Spinal cord (tissue), 10 donors: ENCODE measurements at places on chromosomes 5 and 9.
A peak's percentile ranks its signal among the peaks of the same experiment; 100 is the strongest.

- DNase-seq, result no peak
Measured at GRCh38 chr5:104355350-104355749, 792.8 kb upstream of the NUDT12 start.

DNA sequence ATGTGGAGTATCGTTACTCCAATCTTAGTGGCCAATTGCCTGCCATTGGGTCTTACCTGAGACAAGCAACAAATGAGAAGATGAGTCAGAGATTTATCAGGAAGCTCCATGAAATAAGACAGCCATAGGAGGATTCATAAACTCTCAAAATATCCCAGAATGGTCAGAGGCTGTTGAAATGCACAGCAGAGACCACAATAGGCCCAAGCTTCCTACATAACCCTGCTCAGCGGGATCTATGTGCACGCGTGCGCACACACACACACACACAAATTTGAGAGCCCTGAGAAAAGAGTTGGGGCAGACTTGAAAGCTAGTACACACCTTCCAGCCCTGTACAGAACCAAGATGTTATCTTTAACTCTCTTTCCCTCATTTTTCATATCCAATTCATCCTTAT is 9.8 kb downstream of the UIMC1 start:
- no peak for DNase-seq

GRCh38 chr5:77180167-77181081 is 30.1 kb upstream of the PDE8B start:
- no peak for DNase-seq

DNA sequence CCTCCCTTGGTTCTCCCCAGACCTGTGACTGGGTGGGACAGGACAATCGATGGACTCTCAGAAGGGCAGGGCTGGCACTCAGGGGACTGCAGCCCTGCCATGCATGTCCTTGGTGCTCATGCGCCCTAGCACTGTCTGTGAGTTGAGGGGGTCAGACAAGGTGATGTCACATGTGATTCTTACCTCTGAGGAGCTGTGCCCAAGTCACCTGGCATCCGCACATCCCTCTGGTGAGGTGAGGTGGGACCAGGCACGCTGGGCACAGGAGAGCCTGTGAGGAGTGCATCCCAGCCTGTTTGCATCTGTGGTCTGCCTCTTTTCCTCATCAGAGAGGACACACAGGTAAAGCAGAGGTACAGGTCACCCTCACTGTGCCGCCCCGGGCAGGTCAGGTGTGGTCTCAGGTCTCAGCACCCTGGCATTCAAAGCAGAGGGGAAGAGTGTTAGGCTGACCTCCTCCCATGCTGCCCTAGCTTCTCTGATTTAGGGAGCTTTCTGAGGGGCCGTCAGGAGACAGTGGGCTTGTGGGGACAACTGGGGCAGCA is 14.8 kb downstream of the TRIP13 start:
- DNase-seq, result no peak

DNA sequence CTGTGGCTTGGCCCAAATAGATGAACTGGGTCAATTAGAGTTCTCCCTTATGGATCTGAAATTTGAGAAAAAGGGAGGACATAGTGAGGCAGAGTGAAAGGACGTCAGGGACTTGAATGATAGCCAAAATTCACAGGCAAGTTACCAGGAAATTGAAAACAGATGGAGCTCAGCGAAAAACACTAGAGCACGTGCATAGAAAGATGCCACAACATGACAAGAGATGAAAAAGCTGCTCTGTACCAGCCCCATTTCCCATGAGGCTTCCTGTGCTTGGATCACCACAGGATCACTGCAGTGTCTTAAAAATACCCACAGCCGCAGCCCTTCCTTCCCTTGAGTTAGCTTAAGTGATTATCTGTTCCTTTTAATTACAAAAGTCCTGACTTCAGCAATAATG is 39.0 kb upstream of the HOMER1 start:
- no peak for DNase-seq

- DNase-seq, result no peak
Measured at GRCh38 chr5:175487514-175488222, 9.3 kb downstream of the SFXN1 start.

- DNase-seq, result no peak
Measured at GRCh38 chr5:135400866-135401265, 1.8 kb upstream of the MACROH2A1 start.

GRCh38 chr9:137417161-137418021 is 5.6 kb downstream of the EXD3 start:
- no peak for DNase-seq

- DNase-seq, result no peak
Measured at GRCh38 chr9:110942522-110942921, 95.7 kb downstream of the LPAR1 start.

GRCh38 chr5:179927824-179928223 is 20.1 kb upstream of the TBC1D9B start:
- DNase-seq, result no peak

DNA sequence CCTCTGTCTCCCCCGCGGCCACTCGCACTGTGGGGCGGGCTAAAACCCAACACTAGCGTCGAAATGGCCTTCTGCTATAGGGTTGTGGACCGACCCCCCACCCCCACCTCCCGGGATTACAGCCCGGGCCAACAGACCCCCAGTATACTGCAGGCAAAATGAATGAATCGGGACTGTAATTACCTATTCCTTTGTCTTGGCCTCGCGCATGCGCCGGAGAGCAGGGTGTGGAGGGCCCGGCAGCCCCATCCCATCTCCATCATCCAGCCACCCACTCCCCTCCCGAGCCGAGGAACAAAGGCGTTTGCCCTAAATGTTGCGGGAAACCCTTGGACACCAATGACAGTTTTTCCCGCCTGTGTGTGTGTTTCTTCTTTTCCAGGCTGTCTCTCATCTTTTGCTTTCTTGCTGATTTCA is 1.6 kb downstream of the BASP1 start:
- DNase-seq, result peak; percentile 95

DNA sequence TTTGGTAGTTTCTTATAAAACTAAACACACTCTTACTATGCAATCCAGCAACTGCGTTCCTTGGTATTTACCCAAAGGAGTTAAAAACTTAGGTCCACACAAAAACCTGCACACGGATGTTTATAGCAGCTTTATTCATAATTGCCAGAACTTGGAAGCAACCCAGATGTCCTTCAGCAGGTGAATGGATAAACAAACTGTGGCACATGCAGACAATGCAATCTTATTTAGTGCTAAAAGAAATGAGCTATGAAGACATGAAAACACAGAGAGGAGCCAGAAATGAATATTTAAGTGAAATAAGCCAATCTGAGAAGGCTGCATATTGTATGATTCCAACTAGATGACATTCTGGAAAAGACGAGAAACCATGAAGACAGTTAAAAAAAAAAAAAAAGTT is 10.7 kb downstream of the WNK2 start:
- DNase-seq, result no peak

DNA sequence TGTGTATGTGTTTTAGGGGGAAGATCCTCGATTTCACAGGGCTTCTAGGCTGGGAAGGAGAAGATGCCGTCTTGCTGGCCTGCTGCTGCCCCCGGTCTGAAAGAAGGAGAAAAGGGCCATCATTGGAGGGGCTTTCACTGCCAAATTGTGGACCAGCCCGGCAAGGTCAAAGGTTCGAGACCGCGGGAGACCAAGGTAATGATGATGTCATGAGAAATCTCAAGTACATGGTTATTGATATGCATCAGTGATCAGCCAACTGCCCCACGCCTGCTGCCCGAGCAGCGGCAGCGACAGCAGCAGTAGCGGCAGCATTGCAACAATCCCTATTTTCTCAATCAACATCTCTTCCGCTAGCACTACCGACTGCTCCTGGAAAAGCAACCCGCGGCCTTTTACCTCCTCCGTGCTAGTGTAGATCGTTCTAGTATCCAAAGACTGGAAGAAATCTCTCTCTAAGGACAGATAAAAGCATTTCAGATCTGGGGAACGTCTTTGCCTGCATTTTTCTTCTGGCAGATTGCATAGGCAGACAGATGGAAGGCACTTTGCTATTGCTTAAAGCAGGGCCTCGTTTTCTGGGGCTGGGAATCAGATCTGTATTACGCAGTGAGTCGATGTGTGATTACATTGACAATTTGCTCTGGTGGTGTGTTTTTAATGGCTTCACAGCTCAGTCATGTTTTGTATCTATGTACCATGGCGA is 215.3 kb downstream of the MEF2C start:
- DNase-seq, result peak; percentile 47

DNA sequence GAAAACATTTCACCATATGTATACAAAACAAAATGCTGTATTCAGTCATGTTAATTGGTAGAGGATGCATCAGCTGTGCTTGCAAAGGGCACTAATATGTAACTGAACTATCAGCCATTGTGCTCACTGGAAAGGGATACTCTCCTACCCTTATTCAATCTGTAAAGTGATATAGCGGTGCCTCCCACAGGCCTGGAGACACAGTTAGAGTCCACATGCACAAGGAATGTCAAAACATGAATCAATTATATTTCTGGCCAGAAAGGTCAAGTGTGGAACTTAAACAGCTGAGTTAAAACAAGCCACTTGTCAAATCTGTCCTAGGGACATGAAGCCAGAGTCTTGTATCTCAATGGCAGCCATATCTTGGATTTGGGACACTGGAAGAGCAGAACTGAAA is 71.2 kb upstream of the IZUMO3 start:
- DNase-seq, result no peak

DNA sequence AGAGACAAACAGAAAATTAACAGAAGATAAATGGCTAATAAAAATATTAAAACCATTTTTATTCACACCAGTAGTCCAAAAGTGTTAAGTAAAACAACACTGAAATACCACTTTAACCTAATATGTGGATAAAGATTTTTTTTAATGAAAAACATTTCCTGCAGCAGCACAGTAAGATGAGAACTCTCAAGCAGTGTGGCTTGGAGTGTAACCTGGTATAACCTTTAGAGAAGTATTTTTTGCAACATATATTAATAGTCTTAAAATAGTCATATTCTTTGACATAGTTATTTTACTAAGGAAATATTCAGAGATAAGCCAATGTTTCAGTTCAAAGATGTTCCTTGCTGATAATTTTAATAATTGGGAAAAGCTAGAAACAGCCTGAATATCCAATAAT is 644.4 kb downstream of the PDE4D start:
- no peak for DNase-seq

- no peak for DNase-seq
Measured at GRCh38 chr5:93340881-93341280, 240.1 kb downstream of the NR2F1-AS1 start.

DNA sequence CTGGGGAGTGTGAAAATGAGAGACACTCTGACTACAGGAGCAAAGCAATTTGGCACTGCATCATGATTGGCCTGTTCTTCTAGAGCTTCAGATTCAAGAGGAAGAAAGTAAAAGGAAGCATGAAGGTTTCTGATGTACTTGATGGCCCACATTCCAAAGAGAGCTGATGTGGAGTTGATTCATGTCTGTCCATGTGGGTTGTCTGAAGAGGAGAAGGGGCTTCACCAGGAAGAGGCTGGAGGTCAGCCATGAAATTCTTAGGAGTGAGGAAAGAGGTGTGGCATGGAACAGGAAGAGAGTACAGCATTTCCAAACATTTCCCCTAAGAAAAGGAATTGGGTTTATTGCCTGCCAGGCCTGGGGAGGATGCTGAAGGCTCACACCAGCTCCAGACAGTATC is 70.7 kb downstream of the PTCD2 start:
- DNase-seq, result no peak

GRCh38 chr5:141567513-141568117 is 51.2 kb downstream of the DIAPH1 start:
- peak; percentile 49 for DNase-seq

- DNase-seq, result no peak
Measured at GRCh38 chr5:103293719-103294118, 35.2 kb downstream of the MACIR start.

DNA sequence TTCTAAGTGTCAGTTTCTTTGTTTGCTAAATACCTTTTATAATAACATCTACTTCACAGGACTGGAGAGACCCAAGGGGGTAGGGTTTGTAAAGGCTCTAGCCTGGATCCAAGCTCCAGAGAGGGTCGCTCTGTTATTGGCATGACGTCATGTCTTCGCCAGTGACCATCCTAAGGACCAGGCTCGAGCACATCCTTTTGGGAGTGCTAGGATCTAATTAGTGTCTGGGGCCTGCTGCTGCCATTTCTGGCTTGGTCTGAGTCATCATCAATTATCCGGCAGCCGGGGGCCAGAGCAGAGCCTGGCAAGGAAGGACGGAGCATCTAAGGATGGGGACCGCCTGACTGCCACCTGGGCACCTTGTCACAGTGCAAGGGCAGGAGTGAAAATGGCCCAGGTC is 153.0 kb downstream of the NSG2 start:
- no peak for DNase-seq

- DNase-seq, result no peak
Measured at GRCh38 chr9:116073826-116074225, 79.8 kb upstream of the PAPPA start.

- no peak for DNase-seq
Measured at GRCh38 chr5:102713682-102714231, 41.3 kb upstream of the PAM start.
